ENCODE measurements at places on chromosomes 13 and 19. TPM values are rescaled to one million over a fixed set of nuclear protein-coding genes. Genes with fewer than 3 reads are reported as not detected.

Gene KIR3DL1
- total RNA-seq: not detected

- DNase-seq: peak; percentile 24
Measured at GRCh38 chr19:44111910-44112463, 1.2 kb upstream of the ZNF225 start.

- DNase-seq: no peak
Measured at GRCh38 chr19:14006766-14007562, 844 bp upstream of the RFX1 start.

GRCh38 chr13:21723807-21724505 lies 53.1 kb downstream of the FGF9 start:
- no peak for DNase-seq

- DNase-seq: no peak
Measured at GRCh38 chr13:67299072-67299635, 69.0 kb upstream of the PCDH9 start.

DNA sequence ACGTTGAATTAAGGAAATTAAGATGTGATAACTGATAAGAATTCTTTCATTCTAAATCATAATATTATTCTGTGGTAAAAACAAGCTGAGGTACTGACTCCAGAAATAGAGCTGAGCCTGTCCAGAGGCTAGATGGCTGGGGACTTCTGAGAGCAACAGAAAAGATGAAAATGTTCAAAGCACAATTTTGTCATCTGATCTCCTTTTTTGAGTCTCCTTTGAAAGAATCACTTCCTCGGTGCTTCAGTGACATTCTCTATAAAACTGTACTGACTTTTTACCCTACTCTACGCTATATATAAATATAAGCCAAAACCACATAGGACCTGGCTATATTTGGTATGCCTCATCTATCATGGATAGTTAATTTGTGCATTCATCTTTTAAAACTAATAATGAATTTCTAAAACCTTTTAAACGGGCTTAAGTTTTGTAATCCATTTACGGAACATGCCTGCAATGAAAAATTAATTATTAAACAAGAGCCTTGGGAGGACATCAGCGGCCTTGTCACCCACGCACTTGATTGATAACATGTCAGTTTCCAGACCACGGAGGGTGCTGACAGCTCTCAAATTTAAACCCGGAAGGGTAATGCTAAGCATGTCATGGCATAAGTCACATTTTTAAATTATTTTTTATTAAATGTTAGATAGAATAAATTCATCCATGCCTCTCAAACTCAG lies 235.5 kb downstream of the PCDH9 start:
- DNase-seq: no peak

- DNase-seq: no peak
Measured at GRCh38 chr13:45073809-45074208, 46.5 kb upstream of the GTF2F2 start.

Gene RNF225
- total RNA-seq: 0.99 TPM

Gene RPS16
- total RNA-seq: 157 TPM

DNA sequence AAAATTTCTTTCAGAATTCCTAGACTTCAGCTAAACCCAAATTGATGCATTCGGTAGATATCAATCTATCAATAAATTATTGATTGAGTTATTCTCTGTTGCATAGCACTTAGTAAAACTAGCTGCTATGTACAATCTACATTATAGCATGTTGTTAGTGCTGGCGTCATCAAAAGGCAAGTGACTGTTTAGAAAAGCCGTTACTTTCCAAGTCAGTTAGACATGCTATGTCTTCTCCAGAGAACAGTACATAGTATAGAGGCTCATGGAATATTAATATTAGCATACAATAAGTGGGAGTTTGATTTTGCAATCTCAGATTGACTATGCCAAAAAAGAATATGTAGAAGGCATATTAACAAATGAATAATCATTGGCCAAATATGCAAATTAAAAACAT lies 165.6 kb downstream of the DCT start:
- DNase-seq: peak; percentile 72

- DNase-seq: no peak
Measured at GRCh38 chr19:31470229-31470939, 121.1 kb upstream of the TSHZ3 start.

DNA sequence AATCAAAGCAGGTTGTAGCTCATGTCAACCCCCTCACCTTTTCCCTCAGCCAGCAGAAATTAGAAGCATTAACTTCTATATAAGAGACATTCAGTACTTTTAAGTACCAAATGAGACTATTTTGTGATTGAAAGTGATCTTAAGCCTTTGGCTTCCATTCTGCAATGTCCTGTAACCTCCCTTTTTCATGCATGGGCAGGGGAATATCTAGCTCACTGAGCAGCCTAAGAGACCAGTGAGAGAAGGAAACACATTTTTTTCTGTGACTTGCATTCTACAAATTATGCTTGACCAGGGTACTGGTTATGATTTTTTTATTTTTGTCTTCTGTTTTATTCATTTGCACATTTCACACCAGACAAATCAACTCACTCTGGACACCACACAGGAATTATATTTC lies 369.6 kb downstream of the KCTD12 start:
- no peak for DNase-seq

- DNase-seq: no peak
Measured at GRCh38 chr19:51511353-51511752, 9.8 kb upstream of the SIGLEC12 start.

Gene COX7A1
- 43.5 TPM for total RNA-seq

- peak; percentile 0 for DNase-seq
Measured at GRCh38 chr13:19634256-19634740, 839 bp downstream of the MPHOSPH8 start.

DNA sequence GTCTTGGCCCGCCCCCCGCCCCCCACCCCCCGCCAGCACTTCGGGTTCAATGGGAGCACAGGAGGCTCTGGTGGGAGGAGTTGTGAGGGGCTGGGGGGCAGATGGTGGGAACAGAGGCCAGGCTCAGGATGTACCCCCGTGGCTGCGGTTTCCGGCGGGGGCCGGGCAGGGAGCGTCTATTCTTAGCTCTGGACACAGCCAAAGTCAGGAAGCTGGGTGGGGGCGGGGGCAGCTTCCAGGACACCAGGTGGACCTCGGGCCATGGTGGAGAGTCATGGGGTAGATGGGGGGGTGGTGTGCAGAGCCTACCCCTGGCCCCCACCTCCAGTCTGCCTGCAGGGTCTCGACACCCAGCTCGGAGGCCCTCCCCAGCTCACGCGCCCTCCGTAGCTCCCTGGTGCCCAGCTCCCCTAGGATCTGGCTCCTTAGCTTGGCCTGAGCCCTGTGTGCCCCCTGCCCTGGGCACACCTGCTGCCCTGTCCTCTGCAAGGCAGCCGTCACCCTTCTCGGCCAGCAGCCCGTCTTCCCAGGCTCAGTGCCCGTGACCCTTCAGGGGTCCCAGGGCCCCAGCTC lies 2.2 kb upstream of the TBXA2R start:
- DNase-seq: no peak

- DNase-seq: no peak
Measured at GRCh38 chr13:29877456-29878078, 27.1 kb upstream of the UBL3 start.

- DNase-seq: no peak
Measured at GRCh38 chr13:45086484-45086883, 33.8 kb upstream of the GTF2F2 start.

Gene MBD3L2
- total RNA-seq: not detected

Gene RFPL4A
- not detected for total RNA-seq

- no peak for DNase-seq
Measured at GRCh38 chr19:41421314-41421713, 5.9 kb downstream of the B3GNT8 start.

DNA sequence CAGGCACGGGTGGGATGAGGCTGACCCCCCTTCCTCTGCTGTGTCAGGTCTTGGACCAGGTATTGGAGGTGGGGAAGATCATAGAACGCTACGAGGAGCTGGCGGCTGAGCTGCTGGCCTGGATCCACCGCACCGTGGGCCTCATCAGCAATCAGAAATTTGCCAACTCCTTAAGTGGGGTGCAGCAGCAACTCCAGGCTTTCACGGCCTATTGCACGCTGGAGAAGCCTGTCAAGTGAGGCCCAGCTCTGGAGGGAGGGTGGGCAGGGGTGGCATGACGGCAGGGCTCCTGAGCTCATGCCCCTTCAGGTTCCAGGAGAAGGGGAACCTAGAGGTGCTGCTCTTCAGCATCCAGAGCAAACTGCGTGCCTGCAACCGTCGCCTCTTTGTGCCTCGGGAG lies 35.3 kb downstream of the SPTBN4 start:
- DNase-seq: no peak

Measured in skin of body (tissue), 3 donors.